Inflammatory macrophage (primary cell): ENCODE measurements at places on chromosomes 6 and 20.

- no peak for DNase-seq
Measured at GRCh38 chr20:47044938-47045337, 150.3 kb downstream of the EYA2 start.

DNA sequence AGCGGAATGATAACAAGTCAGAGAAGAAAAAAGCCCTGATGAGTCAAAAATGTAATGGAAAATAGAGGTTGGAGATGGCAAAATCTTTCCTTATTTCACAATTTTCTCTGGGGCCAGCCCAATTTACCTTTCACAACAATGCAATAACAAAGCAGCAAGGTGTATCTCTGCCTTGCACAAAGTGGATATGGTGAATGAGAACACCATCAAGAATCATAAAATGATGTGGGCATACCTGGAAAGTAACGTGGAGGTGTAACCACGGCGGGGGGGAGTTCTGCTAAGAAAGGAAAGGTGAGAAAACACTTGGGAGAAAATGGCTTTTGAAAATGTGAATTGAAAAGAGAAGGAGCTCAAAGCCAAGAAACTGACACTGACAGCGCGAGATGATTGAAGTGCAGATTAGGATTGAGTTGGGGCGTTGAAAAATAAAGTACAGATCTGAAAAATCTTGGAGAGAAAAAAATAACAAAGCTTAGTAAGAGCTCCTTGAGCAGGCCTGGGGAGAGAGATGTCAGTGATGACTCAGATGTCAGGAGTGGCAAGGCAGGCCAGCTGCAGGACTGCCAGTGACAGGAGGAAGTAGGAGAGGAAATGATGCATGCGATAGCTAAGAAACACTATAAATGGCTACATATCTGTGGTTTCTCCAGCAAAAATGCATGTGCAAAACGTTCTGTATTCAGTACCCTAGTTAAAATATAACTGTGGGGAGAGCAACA is 26.2 kb downstream of the ARHGAP18 start:
- DNase-seq: peak; percentile 95

DNA sequence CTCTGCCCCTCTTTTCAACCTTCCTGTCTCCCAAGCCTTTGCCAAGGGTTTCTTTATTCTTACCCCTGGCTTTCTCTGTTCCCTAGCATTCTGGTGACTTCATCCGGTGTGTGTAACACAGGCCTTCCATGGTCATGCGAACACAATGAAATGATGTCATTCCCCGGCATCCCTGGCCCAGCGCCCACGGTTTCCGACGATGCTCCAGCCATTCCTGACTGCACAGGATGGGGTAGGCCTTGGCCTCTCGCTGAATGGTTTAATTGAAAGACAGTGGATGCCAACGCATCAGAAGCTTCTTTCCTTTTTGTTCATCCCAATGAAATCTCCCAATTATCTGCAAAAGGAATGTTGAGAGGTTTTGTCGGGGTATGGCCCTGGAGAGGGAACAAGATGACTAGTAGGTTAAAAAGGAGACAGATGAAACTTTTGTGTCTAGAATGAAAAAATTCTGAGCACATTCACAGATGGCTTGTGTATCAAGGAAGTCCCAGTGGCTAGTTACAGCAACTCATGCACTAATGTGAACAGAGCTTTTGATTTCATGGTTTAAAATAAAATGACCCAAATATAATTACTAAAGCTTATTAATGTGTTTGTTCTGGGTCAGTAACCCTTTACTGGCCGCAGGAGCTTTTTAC is 655.0 kb downstream of the QKI start:
- DNase-seq: no peak

GRCh38 chr6:104728448-104728847 is 131.3 kb downstream of the HACE1 start:
- DNase-seq: no peak

DNA sequence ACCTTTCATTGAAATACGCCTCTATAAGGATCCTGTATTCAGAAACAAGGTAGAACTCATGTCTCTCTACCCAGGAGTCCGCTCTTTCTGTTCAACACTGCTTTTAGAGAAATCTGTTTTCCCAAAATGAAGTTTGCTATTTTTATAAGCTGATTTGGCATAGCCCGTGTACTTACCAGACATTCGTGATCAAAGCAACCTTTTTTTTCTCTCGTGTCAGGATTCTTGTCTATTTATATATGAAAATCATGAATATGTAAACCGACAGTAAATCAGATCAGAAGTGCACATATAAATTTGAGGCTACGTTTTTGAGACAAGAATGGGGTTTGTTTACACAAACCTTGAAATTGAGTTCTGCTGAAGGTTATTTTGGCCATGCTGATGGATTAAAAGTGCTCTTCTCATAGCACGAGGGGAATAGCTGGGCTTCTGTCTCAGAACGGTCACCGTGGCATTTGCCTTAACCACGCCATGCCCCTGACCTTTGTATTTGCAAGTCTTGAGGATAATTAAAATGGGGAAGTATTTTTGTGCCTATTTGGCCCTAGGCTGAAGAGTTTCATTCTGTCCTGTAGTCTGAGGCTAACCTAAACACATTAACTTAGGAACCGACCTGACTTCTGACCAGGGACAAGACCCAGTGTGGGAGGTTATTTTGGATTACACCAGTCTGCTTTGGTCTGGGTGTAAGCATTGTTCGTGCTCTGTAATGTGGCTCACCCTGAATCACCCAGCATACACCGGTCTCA is 118.6 kb downstream of the MAP3K4 start:
- peak; percentile 28 for DNase-seq

- DNase-seq: no peak
Measured at GRCh38 chr6:70708448-70708847, 40.8 kb downstream of the SMAP1 start.

DNA sequence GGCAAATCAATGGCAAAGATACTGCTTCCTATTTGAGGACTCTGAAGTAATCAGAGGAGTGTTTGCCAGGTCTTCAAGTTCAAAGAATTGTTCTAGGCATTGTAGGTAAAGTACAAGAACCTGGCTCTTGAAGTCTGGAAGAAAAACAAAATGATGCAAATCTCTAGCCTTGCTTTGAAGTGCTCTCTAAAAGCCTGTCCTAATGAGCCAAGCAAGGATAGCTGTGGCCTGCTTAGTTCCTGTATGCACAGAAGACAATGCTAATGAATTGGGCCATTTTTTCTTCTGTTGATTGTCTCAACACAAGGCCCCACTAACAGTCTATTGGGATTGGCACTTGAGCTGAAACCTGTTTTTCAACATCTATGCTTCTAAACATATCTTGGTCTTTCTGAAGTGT is 165.0 kb upstream of the POU3F2 start:
- DNase-seq: no peak

DNA sequence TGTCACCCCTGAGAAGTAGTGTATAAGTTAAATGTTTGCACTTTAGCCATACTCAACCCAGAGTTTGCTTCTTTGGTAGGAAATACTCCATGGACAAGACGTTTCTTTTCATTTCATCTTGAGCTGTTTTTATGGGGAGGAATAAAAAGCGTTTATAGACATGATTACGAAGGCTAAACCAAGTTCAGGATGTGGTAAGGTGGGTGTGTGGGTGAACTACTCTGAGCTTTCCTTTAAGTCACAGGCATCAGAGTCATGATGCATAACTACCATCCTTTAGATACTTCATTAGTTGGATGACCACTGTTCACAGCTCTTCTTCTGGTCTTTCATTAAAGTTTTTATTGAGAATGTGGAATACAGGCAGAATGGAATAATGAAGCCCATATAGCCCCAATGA is 48.9 kb downstream of the EBF4 start:
- DNase-seq: no peak

DNA sequence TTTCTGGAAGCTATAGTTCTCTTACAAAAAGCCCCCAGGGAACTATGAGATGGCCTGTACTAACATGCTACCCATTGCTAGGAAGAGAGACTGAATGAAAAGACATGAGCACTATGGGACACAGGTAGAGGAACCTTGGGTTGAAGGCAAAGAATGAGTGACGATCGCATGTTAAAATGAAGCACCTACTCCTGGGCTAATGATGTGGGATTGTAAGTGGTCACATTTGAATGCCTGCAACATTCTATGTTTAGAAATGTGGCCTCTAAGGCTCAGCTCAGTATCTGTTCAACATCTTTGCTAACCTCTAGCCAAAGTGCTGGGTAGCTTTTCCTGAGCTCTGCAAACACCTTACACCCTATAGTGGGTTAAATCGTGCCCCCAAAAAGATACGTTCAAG is 5.2 kb upstream of the ZC3H12D start:
- DNase-seq: no peak

- DNase-seq: peak; percentile 32
Measured at GRCh38 chr6:83511901-83512681, at the start of gene PRSS35. Gene PRSS35 (plus strand): TSS chr6:83512534. CDS start chr6:83523442, 10,908 bp downstream.

GRCh38 chr6:35710241-35710847 is 21.6 kb upstream of the FKBP5 start:
- no peak for DNase-seq

- DNase-seq: peak; percentile 36
Measured at GRCh38 chr20:36344517-36345132, 38.5 kb downstream of the DLGAP4 start.

DNA sequence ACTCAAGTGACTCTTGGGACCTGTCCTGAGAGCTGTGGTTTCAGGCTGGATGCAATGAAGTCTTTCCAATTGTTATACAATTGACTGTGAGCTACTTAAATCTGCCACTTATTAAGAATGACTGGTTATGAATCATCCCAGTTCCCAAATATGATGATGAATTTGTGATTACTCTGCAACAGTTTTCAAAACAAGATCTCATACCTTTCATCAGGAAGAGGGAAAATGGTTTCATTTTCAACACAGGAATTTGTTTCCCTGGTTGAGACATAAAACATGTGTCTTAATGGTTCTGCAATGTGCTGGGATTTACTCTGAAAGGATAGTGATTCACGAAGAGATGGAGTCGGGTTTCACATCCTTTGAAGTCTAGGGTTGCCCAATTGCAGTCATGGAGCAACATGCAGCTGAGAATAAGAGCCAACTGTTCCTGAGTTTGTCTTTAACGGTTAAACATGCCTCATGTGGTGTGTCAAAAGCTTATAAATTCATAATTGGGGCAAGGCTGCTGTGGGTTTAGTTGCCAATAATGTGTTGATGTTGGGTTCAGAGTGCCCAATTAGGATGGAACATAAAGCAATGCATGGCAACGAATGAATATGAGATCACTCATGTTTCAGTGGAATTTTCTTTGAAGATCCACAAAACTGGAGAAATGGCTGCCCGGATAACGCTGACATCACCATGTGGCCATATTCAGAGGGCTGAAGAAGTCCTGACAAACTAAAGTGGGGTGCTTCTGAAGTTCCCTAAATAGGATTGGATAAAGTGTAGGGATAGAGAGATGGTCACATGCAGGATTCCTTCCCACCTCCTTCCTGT is 41.0 kb downstream of the CYP24A1 start:
- DNase-seq: peak; percentile 88

DNA sequence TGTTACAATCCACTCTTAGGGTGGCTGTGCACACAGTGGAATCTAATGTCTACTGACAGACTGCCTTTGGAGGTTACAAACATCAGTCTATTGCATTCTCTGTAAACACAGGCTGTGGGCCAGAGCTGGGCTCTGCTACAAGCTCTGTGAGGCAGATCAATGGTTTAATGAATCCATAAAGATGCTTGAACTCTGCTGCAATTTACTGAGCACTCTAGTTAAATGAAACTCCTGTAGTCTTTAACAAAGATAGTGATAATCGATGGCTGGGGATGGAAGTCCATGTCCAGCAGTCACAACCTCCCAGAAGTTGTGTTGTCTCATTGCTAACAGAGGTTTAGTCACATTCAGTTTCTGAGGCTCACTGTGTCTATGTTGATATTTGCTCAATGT is 50.5 kb downstream of the SOBP start:
- no peak for DNase-seq

DNA sequence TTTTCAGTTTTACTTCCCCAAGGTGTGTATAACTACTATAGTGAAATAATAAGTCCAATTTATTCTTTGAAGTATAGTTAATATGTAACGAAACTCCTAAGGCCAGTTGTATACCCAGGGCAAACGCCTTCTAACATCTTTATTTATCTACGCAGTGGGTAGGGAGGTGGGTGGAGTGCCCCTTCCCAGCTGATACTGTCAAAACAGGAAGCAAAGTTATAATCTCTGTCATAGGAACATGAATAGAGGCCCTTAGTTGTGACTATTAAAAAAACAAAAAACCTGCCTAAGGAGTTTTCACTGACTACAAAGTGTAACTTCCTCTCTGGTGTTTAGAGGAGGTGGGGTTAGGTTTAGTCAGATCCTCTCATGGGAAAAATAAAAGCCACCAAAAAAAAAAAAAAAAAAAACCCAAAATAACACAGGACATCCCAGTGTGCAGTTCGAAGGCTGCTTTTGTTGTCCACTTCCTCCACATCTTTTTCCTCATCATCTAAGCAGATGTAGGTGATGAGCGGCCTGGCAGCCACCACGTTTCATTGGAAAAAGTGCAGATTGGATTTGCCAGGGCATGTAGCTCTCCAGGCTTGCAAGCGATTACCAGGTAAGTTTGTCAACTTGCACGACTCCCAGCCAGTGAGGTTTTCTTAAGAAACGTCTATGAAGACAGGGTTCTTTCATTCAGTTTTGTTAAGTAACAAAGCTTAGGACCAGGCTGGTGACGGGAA is 58.7 kb downstream of the UTRN start:
- peak; percentile 65 for DNase-seq

GRCh38 chr6:147078602-147079001 is 125.6 kb upstream of the STXBP5 start:
- DNase-seq: no peak

DNA sequence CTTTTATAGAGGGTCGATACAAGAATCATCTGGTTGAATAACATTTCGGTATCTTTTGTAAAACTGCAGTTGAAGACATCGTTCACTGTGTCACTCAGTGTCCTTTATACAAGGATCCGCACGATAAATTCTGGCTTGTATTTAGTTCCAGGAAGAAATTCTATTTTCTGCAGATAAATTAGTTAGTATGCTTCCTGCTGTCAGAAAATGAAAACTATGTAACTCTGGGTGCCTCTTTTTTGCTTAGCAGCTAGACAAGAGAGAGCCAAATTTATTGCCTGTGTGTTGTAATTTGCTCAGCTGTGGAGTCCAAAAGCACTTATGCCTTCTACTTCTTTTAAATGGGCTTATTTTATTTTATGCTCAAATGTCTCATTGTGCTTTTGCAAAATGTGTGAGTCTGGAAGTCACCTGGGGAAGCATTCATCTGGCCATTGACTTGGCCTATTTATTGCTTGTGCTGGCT is 56.5 kb upstream of the KCNK16 start:
- no peak for DNase-seq

- DNase-seq: no peak
Measured at GRCh38 chr6:123869334-123869733, 65.7 kb downstream of the NKAIN2 start.

- DNase-seq: no peak
Measured at GRCh38 chr6:85747093-85747492, 104.4 kb upstream of the SYNCRIP start.

DNA sequence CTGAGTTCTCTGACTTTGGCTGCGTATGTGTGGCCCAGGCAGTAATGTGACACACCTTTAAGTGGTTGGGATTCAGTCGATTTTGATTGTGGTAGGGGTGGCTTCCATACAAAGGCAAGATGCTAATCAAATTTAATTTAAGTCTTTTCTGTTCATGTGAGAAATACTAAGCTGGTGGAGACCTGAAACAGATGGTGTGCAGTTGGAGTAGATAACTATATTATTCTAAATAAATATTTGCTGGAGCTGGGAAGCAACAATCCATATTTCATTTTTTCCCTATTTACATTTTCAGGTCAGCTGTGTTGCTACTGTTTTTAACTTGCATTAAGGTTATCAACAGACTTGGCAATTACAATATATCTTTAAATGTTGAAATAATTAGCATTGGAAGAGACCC is 67.4 kb upstream of the C20orf144 start:
- no peak for DNase-seq

GRCh38 chr6:157989541-157990289 is 8.1 kb downstream of the SYNJ2 start:
- no peak for DNase-seq
